ENCODE measurements at places on chromosomes 3 and 15.

DNA sequence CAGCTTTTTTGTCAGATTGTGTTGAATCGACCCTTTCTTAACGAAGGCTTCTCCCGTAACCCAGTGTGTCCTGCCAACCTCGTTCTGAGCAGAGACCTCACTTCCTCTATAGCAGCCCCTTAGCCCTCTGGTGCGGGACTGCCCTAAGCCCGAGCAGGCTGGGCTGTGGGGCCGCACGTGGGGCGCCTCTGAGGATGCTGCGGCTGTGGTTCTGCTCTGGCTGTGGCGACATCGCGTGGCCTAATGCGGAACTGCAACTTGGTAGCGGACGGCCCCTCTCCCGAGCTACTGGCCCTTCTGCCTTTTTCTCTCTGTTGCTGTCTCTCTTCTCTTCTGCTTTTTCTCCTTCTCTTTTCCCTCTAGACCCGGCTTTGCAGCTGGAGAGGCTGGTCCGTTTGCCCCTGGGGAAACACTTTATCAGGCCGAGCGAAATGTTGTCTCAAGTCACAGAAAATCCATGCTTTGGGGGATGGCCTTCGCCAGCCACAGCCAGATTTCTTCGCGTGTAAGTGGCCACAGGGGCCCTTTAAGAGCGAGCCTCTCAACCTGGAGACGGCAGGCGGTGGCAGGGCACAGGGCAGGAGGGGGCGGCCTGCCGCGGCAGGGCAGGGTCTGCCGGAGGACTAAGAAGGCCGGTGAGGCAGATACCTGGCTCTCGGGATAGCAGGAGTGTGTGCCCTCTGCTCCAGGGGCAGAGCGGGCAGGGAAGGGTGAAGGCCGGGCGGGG lies 19.4 kb upstream of the KIF23 start:
- DNase-seq, result peak; percentile 68

GRCh38 chr3:53030619-53031449 lies 15.0 kb downstream of the SFMBT1 start:
- no peak for DNase-seq

GRCh38 chr3:53216723-53217122 lies 39.1 kb downstream of the TKT start:
- no peak for DNase-seq

DNA sequence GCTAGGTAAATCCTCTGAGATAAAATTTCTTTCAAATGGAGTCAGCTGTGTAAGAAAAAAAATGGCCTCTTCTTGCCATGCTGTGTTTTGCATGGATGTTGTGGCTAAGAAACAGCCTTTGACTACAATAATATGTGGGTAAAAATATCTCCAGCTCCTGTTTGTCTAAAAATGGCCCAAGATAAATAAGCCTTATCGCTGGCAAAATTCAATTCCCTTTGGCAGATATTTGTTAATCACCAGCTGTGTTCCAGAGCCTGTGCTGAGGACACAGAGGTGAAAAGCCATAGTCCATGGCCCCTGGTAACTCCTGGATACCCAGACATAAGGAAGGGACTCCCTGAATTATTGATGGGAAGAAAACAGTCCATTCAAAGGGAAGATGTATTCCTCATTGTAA lies 15.3 kb upstream of the RAMAC start:
- no peak for DNase-seq

DNA sequence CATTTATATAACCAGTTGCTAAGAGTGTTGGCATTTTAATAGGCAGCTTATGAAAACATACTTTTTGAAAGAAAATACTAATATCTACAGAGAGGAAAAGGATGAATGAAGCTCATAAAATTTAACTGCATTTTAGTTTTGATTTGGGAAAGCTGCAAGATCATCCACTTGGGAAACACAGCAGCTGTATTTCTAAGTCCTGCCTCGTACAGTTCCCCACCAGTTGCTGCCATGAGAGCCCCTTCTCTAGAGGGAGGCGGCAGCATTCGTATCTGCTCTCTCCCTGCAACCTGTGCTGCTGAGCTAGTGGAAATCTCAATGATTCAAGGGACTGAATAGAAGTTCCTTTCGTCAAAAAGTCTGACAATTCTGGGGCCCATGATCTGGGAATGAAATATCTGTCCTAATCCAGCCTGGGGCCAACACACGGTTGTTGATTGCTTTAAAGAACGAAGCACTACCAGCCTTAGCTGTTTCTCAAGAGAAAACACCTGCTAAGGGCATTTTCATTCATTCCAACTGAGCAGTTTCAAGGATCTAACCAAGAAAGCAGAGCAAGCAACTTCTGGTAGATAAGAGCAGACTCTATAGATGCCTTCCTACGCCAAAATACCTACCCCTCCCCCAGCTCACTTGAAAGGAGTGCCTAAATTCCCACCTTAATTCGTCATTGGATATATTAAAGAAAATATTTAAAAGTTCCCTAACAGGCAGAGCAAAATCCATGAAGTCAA lies 223.7 kb downstream of the MAGI1 start:
- no peak for DNase-seq

DNA sequence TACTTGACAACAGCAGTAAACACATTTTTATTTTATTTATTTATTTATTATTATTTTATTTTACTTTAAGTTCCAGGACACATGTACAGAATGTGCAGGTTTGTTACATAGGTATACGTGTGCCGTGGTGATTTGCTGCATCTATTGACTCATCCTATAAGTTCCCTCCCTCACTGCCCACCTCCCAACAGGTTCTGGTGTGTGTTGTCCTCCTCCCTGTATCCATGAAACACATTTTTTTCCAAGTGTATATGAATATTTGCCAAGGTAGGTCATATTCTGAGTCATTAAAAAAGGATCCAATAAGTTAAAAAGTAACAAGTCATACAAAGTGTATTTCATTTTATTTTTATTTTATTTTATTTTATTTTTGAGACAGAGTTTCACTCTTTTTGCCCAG lies 567.3 kb upstream of the KCNMB2 start:
- DNase-seq, result no peak

- no peak for DNase-seq
These were observed 296 bp downstream of the TPRA1 start for GRCh38 chr3:127590282-127590592.

DNA sequence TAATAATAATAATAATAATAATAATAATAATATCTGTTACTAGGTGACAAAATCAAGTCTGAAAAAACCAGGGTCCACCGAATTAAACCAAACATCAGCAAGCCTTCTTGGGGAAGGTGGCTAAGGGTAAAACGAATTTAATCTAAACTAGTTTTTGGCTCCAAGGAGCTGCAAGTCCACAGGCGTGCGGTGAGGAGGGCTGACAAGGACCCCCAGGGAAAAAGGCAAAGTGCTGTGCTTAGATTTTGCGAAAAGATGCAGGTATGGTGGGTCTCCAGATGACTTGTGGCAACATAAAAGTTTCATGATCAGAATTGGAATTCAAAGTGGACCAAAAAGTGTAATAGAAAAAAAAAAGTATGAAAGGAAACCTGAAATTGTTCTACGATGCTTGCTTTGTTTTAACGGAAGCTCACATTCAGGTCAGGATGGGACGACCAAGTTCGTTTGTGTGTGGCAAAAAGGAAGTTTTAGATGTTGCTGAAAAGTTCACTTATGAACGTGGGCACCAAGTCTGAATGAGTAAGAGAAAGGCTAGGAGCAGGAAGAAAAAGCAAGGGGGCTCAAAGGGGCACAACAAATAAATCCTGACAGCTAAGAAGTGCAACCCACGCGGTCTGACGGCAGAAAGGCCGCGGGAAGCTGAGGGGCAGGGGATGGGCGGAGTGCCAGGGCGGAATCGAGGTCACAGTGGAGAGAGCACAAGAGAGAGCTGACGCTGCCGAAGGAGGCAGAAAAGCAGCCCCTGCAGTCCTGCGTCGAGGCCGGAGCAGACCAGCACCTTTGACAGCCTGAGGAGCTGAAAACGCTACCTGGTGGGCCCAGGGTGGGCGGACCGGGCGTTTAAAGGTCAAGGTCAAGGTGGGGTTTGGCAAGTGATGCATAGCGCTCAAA lies 1.1 kb downstream of the WDR82 start:
- peak; percentile 43 for DNase-seq

- no peak for DNase-seq
These were observed 177.7 kb downstream of the THRB start for GRCh38 chr3:24316887-24317383.

- DNase-seq, result peak; percentile 36
These were observed 67.9 kb downstream of the ULK4 start for GRCh38 chr3:41893977-41894376.

DNA sequence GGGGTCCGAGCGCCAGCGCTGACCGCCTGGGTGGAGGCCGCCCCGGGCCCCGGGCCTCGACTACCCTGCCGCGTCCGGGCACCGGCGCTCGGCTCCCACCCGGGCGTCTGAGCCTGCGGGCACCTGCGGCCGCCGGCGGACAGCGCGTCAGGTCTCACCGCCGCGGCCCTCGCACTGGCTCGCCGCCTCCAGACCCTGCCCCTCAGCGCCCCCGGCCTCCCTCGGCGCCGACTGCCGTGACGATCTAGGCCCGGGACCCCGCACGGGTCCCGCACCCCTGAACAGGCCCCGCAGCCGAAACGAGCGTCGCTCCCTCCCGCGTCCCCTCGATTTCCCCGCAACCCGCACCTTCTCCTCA lies 297 bp downstream of the PRC1 start:
- DNase-seq, result no peak

DNA sequence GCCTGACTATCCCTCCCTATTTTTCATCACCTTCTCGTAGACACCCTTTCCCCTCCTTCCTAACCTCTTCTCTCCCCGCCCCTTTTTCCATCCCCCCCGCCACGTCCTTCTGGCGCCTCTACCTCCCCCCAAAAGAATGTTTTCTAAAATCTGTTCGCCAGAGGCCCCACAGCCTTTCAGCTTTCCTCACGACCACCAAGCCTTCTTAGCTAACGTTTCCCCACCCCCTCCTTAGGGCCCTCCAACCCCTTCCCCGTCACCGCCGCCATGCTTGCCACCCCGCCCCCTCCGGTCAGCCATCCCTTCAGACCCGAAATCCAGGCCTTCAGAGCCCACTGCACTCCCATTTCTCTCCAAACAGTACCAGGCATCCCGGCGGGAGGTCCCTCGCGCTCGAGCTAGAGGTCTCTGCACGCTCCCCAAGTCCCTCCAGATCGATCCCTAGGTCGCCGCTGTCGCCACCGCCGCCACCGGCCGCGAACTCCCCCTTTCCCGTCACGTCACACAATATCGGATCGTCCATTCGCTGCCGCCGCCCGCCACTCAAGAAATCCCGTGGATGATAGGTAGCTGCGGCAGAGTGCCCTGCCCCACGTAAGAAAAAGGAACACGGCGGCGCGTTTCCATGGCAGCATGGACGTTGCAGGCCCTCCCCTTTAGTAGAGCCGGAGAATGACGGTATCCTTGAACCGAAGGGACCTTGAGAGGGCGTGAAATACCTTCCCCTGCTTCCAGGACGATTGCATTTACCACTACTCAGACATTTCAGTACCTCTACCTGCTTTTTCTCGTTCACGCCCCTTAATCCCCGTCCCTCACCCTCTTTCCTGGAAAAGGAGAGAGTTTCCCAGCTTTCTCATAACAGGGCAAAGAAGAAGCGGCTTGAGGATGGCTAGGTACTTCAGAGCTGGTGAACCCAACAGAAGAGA lies at the start of gene TP53BP1:
Gene TP53BP1 (minus strand): TSS at position 484 of the 929 bp plus-strand sequence. CDS start 113 bp downstream, at position 371.
- DNase-seq, result peak; percentile 91

- peak; percentile 54 for DNase-seq
These were observed 21.3 kb downstream of the CHD2 start for GRCh38 chr15:92921215-92922131.

- no peak for DNase-seq
These were observed 82.6 kb downstream of the PCCB start for GRCh38 chr3:136332776-136333175.

- DNase-seq, result no peak
These were observed 499.8 kb upstream of the TPRG1 start for GRCh38 chr3:188671971-188672370.

DNA sequence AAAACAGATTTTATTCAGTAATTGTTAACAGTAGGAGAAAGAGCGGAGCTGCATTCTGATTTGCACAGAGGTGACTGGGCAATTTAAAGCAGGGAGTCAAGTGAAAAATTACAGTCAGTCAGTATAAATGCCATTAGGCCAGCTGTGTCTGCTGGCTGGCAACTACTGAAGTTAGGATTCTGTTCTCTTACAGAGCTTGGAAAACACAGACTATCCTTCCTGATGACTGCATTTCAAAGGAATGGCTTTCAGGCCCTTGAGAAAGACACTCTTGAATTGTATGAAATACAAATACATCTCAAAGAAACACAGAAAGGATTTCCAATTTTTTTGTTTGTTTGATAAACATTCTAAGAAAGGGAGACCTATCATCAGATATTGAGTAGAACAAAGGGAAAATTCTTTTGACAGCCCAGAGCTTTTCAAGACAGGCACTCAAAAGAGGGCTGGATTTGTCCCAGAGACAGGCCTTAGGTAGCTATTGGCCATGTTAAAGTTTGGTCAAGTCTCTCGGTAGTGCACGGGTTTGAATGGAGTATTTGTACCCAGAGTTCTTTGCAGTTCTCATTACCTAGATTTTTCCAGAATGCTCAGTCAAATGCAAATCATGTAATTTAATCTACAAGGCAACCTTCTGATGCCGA lies 551.2 kb upstream of the CCDC54 start:
- peak; percentile 35 for DNase-seq

DNA sequence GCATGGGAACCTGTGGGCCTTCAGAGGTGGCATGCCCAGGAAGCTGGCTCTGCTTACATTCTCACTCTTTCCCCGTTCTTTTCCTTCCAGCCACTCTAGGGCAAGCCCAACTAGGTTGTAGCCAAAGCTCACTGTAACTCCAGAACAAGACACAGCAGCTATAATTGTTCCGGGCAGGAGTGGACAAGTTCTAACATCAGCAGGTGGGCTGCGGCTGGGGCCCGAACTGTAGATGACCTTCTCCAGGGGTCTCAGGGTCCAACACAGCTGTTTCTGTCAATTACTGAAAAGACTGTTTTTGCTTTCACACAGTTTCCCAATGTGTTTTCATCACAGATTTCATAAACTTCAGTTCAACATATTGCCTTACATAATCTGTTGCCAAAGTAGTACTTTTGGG lies 11.5 kb downstream of the RASGRP1 start:
- no peak for DNase-seq

GRCh38 chr3:22319446-22319845 lies 568.4 kb upstream of the ZNF385D start:
- DNase-seq, result no peak

DNA sequence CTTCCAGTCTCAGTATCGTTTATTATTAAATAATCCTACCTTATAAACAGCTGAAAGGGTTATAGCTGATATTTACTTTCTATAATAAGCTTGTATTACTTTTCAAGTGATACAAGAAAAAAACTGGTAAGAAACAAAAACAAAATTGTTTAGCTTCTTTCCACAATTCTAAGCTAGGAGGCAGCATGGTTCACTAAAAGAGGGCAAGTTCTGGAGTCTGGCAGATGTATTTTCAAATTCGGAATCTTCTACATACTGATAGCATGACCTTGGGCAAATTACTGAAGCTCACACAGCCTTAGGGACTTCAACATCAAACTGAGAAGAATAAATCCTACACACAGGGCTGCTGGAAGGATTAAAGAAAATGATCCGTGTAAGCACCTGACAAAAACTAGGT lies 15.4 kb downstream of the C15orf62 start:
- DNase-seq, result no peak

DNA sequence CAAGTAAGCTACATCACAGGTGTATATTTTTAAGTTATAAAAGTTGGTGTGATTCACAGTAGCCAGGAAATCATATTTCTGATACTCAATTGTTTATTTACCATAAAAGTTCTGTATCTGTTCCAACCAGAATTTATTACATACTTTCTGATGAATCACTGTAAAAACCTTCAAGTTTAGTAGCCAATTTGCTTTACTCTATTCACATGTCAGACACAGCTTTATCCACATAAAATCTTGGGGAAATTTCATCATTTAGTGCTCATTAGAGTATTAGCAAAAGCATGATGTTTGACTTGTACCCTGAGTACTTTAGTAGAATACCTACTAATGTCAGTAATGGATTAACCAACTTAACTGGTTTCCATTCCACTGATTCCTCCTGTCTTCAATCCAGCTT lies 249.8 kb downstream of the POLQ start:
- DNase-seq, result peak; percentile 33

- peak; percentile 85 for DNase-seq
These were observed 82.6 kb upstream of the GCNT3 start for GRCh38 chr15:59528961-59529402.

All from A172 (cell line).